ENCODE measurements at places on chromosomes 12 and 14.

DNA sequence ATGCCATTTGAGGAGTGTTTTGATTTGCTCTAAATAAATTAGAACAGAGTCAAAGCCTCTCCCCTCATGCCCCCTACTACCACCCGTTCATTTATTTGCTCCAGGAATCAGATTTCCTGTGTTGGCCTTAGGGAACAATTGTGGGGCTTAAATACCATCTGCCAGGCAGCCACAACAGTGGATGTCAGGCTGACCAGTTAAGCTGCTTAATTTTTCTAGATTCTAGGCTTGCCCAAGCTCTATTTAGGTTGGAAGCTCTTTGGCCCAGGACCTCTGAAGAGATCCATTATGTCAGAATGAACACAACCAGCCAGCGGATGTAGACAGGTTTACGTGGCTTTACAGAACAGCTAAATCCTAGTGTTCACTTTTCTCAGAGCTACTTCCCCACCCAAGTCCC lies 1.0 kb upstream of the TIMELESS start:
- no peak for DNase-seq

- peak; percentile 86 for DNase-seq
Measured at GRCh38 chr14:54776361-54777001, 126.1 kb downstream of the GCH1 start.

- peak; percentile 7 for DNase-seq
Measured at GRCh38 chr14:105299654-105300541, 903 bp downstream of the BRF1 start.

DNA sequence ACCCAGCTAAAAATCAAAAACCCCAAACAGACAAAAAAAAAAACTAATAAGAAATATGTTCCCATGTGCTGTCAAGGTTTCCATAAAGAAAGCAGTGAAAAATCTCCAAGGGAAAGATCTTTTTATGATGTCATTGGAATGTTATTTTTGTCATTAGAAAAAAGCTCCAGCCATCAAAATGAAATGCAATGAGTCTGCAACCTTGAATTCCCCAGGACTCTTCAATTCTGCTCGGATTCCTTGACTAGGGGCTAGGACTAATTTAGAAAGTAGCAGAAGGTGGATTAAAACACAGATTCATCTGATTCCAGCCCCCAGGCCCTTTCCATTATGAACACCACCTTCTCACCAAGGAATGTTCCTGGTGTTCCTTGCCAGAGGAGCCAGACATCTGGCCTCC lies 6.0 kb upstream of the PCNX1 start:
- no peak for DNase-seq

GRCh38 chr14:98169170-98169587 lies 1102.8 kb downstream of the BCL11B start:
- DNase-seq, result no peak

DNA sequence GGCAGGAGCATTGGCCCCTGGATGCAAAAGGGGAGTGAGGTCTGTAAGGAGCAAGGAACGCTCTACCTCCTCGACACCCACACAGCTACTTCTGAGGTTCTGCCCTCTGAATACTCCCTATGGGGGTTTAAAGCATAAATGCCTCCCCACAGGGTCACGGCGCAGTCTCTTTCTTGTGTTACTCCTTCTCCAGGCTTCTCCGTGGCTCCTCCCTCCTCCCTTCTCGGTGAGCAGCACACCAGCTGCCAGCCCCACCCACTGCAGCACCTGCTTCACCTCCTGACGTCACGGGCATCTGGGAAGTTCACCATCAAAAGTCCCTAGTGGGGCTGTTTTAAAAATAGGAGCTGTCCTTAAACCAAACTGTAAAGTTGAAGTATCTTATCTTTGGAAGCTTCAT lies 67.3 kb downstream of the SPTB start:
- DNase-seq, result no peak

GRCh38 chr14:33524244-33524643 lies 426.6 kb downstream of the EGLN3 start:
- DNase-seq, result no peak

GRCh38 chr12:105076098-105076497 lies 8.2 kb downstream of the ALDH1L2 start:
- DNase-seq, result no peak

DNA sequence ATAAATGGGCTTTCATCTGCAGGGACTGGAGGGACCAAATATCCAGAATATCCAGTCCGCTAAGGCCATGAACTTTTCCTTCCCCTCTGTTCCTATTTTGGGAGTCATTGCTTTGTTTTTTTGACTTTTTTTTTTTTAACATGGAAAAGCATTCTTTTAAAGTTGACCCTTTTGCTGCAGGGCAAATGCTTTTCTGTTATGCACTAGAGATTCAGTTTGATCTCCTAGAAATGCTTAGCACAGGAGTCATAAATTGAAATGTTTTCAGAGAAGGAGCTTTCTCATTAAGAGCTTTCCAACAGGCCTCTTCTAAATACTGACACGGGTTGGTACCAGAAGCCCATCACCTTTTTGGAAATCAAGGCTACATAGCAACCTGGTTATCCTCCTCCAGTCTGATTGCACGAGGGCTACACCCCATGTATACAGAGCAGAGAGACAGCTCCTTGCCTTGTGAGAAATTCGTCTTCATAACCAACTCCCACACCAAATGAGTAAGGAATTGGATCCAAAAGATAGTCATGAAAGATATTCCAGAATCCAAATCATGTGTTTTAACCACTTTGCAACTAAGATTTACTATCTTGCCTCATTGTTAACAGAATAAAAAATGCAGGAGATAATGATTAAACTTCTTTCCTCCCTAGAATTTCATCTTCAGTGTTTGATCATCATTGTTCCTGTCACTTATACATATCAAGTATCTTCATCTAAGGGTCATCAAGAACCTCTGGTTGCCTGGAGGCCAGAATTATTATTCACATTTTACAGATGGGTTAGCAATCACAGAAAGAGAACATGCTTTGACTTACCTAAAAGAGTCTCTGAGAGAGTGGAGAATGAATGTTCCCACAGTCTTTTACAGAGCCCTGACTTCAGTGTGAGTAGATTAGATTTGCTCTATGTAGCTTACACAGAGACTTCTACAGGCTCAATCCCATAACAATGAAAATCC lies 389.4 kb downstream of the ZFP36L1 start:
- no peak for DNase-seq

DNA sequence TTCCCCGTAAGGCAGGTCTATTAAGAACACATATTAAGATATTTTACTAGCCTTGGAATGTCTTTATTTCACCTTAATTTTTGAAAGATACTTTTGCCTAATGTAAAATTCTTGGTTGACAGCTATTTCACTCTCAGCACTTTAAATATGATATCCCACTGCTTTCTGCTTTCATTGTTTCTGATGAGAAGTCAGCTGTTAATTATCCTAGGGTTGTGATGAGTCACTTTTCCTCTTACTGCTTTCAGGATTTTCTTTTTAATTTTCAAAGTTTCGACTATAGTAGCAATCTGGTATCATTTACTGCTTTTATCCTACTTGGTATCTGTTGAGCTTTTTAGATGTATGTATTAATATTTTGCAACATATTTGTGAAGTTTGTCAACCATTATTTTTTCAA lies 578.9 kb upstream of the ATP2B1 start:
- DNase-seq, result no peak

DNA sequence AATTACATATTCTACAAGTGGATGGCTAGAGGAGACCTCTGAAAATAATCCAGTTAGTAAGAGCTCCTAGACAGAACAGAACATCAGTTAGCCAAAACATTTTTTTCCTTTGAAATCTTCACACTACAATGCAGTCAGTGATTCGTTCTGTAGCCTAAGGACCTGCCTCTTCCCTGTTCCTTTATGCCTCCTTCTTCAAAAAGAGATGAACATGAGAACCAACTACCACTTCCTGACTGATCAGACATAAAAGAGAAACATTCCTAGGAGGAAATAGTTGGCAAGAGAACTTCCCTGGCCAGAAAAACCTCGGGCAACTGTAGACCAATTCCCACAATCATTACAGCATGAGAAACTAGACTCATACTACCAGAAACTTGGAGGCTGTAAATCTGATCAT lies 29.4 kb downstream of the ITPR2 start:
- DNase-seq, result no peak

GRCh38 chr12:87054226-87054625 lies 798.0 kb upstream of the MGAT4C start:
- DNase-seq, result no peak

- DNase-seq, result no peak
Measured at GRCh38 chr12:103820361-103820760, 20.7 kb downstream of the NT5DC3 start.

DNA sequence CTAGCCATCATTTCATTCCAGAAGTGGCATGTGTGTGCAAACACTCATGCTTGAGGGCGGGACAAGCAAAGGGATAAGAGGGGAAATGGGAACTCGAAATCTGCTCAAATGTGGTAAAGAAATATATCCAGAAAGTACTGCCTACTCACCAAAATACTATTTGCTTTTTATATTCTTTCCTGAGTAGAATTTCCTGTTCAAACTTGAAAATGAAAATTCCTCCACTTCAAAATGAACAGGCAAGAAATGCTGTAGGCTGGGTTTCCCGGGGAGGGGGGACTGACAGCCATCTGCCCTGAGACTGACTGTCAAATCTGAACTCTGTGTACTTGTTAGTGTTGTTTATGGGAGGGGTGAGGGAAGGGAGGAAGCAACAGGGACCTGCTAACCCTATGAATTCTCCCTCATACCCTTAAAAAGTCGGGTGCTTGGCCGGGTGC lies 34.6 kb downstream of the NTF3 start:
- no peak for DNase-seq

Data from AML-193 (cell line).